Left renal cortex interstitium (tissue), 4 donors: ENCODE measurements at places on chromosomes 2 and 18. TPM values are rescaled to one million over a fixed set of nuclear protein-coding genes. Genes with fewer than 3 reads are reported as not detected.

DNA sequence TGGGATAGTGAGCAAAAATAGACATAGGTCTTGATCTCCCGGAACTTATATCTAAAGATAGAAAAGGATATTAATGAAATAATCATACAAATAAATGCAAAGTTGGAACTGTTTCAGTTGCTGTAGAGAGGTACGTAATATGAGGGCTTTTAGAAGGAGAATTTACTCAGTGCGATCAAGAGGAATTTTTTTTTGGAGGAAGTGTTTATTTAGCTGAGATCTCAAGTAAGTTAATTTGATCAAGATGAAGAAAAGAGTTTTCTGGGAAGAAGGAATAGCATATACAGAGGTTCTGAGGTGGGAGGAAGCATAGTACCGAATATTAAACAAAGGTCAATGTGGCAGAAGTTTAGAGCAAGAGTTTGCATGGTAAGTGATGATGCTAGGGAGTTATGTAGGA, 11.3 kb downstream of the MBD5 start:
- no peak for DNase-seq

DNA sequence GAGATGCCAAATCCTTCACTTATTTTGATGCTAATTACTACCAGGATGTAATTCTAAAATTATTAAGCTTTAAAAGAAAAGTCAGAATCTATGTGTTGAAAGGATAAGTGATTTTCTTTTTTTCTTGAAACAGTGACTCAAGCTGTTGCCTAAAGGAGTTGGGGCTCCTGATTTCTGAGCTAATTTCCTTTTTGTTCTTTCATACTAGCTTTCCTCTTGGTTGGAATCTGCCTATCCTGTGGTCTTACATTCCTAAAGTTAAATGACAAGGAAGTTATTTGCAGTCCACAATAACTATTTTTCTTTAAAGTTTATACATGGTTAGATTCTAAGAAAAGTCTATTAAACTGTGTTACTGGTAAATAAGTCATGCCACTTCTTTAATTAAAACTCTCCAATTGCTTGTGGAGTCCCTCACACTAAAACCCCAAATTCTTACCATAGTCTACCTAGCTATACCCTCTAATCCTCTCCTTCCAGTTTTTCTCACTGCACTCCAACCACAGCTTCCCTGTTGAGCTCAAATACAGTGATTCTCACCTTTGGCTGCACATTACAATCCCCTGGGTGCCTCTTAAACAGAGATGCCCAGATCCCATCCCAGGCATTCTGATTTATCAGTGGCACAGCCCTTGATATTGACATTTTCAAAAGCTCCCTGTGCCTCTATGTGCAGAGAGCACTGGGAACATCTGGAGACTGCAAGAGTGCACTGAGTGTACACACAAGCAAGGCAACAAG, 63.3 kb upstream of the EFEMP1 start:
- DNase-seq: no peak

GRCh38 chr2:1843646-1844045, 99.3 kb upstream of the PXDN start:
- DNase-seq: no peak

DNA sequence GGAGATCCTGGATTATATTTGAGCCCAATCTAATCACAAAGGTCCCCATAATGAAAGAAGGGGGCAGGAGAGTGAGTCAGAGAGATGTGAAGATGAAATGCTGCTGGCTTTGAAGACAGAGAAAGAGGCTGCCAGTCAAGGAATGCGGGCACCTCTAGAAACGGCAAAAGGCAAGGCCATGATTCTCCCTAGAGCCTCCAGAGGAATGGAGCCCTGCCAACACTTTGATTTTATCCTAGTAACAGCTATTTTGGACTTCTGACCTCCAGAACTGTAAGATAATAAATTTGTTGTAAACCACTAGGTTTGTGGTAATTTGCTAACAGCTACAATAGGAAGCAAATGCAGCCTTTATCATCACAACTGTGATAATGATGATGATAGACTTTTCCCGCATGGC, 32.9 kb downstream of the LBH start:
- no peak for DNase-seq

DNA sequence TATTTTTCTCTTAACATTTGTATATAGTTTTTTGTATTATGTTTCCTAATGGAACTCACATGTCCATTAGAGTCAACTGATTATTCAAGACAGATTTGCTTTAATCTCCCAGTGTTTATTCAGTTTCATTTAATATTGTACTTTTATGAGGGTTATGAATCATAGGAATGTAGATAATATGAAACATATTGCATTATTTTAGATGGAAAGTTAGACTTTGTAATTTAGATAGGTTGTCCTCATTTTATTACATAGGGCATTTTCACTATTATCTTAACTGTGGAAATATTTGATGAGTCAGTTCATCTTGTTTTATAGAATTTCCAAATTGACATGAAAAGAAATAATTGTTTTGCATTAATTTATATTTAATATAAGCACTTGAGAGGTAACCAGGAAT, 240.8 kb downstream of the PLCL1 start:
- DNase-seq: no peak

The FER1L5 gene
- polyA plus RNA-seq: 0.59 TPM

DNA sequence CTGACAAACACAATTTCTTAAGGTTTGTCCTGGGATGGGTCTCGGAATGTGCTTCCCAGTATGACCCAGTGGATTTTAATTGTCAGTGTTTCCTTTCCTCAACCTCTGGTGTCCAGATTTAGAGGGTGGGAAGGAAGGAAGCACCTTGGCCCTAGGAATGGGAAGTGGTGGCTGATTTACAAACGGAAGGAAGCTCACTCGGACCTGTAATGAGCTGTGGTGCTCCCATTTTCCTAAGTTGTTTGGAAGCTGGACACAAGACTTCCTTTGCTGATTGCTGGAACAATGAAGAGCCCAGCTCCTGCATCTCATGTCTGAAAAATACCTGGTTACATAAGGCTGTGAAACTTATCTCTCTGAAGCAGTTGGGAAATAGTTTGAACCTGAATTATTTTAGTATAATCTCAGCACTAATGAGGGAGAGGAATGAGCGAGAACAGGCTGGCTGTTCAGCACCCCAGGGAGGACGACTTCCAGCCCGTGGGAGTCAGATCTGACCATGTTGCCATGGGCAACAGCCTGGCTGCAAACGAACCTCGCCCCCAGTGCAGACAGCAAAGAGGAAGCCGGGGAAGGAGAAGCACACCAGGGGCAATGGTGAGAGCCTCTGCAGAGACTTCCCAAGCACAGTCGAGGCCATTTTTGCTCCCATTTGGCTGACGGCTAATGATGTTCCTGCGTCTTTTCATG, 74.4 kb upstream of the ASB18 start:
- DNase-seq: no peak

The FOXD4L1 gene
- polyA plus RNA-seq: 0.22 TPM
